ENCODE measurements at places on chromosomes 1 and 21. TPM values are rescaled to one million over a fixed set of nuclear protein-coding genes. Genes with fewer than 3 reads are reported as not detected.

- no peak for DNase-seq
These were observed 120.4 kb upstream of the GREM2 start for GRCh38 chr1:240732390-240732789.

DNA sequence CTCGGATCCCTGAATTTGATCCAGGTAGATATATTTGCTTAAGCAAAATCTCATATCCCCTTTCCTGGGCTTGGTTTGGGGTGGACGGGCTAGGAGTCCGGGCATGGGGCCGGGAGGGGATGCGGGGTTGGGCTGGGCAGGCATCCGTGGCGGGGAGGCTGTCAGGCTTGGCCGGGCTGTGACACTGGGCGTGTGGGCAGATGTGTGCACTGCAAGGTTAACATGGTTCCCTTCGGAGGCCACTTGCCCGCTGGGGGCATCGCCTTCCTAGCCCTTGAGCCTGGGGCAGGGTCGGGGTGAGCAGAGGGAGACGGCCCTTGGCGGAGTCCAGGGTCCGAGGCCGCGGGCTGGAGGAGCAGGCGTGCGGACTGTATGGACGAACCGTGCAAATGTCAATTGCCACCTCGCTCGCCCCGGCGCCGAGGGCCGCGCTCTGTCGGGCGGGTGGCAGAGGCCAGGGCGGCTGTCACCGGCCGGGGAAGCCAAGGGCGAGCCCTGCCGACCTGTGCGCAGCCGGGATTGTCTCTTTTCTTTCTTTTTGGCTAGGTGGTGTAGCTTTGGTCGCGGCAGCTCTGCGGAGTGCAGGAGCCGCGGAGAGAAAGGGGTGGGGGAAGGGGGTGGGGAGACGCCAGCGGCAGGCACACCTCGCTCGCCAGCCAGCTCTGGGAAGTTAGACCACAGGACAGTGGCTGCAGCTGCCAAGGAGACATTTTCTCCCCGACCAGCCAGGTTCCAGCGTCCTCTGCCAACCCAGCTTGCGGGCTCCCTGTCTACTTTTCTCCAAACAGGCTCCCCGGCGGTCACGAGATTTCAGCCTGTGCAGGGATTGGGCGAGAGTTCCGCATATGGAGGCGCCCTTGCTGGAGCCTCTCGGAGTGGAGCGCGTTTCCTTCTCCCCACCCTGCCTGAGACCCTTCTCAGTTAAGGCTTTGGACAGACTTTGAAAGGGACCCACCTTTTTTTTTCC is 1.3 kb downstream of the RCOR3 start:
- DNase-seq: peak; percentile 43

- no peak for DNase-seq
These were observed 113.7 kb upstream of the SLC35F3 start for GRCh38 chr1:233790662-233791371.

GRCh38 chr1:239807361-239807760 is 284.3 kb upstream of the FMN2 start:
- no peak for DNase-seq

- no peak for DNase-seq
These were observed 57.9 kb downstream of the SLC19A1 start for GRCh38 chr21:45484318-45484717.

GRCh38 chr1:12125422-12126355 is 41.1 kb upstream of the TNFRSF1B start:
- DNase-seq: no peak

GRCh38 chr1:76677416-76678405 is 189.6 kb upstream of the ST6GALNAC5 start:
- DNase-seq: no peak

DNA sequence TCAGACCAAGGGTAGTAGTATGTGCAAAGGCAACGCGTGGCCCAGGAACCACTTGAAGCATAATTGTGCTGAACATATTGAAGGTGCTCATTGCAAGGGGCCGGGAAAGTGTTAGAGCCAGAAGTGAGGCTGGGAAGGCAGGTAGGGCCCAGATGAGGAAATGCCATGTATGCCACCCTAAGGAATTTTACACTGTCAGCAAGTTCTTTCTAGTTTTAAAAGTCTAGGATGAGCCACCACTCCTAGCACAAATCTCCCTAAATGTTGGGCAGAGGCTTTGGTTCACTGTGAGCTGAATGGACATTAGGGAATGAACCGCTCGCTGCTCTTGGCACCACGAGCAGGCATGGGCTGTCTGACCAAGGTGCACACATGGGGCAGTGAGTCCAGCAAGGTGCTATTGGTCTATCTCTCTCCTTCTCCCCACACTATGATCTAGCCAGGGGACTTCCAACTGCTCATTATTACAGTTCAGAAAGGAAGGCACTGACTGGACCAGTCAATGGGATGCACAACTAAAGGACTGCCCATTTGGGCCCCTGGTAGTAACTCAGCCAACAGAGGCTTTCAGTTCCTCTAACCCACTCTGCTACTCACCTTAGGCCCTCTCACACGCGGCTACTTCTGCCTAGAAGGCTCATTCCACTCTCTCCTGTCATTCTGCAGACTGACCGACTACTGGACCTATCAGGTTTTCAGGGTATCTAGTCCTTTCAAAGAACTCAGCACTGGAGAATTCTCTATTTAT is 2.0 kb downstream of the KANK4 start:
- DNase-seq: no peak

- no peak for DNase-seq
These were observed 408.4 kb upstream of the PTBP2 start for GRCh38 chr1:96313216-96313615.

- DNase-seq: peak; percentile 98
These were observed at the start of gene TESK2 for GRCh38 chr1:45490626-45491486. TSS of gene TESK2 (minus strand) at chr1:45491163. CDS start at chr1:45457785, 33,378 bp downstream.

GRCh38 chr1:95640746-95641145 is 406.7 kb downstream of the RWDD3 start:
- no peak for DNase-seq

DNA sequence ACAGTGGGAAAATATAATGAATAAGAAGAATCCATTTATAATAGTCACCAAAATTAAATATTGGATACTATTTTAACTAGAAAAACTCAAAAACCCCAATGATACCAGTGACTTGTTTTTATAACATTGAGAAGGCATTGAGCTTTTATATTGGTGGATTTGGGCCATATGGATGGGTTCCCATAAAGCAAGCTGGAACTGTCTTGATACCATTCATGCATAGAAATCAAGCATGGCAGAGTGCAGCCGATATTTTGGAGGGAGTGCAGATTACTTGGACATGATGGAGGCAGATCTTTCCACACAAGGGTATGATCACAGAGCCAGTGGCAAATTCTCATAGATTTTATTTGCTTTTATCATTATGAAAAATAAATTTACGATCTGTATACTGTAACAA is 3.8 kb upstream of the RWDD3 start:
- no peak for DNase-seq

DNA sequence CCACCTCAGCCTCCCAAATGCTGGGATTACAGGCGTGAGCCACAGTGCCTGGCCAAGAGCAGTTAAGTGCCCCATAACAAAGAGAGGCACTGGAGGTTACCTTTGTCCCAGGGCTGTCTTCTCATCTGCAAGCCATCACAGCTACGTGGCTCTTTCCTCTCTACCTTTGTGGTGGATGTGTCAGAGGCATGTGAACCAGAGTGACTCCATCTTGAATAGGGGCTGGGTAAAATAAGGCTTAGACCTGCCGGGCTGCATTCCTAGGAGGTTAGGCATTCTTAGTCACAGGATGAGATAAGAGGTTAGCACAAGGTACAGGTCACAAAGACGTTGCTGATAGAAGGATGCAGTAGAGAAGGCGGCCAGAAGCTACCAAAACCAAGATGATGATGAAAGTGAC is 59.4 kb upstream of the POU2F1 start:
- no peak for DNase-seq

DNA sequence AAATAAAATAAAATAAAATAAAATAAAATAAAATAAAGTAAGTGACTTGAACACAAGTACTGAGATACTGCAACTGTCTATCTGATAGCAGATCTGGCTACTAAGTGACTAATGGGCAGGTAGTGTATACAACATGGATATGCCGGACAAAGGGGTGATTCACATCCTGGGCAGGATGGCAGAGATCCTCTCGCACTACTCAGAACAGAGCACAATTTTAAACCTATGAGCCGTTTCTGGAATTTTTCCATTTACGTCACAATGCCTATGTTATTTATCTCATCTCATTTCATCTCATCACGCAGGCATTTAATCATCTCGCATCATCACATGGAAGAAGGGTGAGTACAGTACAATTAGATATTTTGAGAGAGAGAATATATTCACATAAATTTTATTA is 233.3 kb upstream of the COA6 start:
- DNase-seq: no peak

VAV3 gene
- 3.7 TPM for total RNA-seq

LAMTOR5 gene
- 101 TPM for total RNA-seq

HSF2BP gene
- total RNA-seq: 2.0 TPM

LRRC7 gene
- total RNA-seq: 11.1 TPM

GBP7 gene
- not detected for total RNA-seq

KCND3 gene
- total RNA-seq: 0.81 TPM

SPSB1 gene
- 5.5 TPM for total RNA-seq

TCEA3 gene
- total RNA-seq: 12.9 TPM

PRR9 gene
- not detected for total RNA-seq

FCN3 gene
- total RNA-seq: not detected
